ENCODE measurements at places on chromosomes 6 and 20.

DNA sequence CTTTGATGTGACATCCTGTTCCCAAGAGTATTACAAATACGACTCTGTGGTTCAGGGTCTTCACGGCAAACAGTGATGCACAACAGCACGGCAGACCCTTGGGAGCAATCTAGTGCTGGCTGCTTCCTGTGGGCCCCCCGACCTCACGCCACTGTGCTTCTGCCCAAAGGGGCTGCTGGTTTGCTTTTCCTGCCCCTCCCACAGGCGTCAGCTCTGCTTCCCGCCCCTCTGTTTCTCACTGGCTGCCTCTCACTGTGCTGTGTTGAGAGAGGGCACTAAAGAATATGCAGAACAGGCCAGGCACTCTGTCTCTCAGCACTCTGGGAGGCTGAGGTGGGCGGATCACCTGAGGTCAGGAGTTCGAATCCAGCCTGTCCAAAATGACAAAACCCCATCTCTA is 554.5 kb upstream of the AGPAT4 start:
- no peak for DNase-seq

- no peak for DNase-seq
Observed at GRCh38 chr6:166395778-166396177, 13.0 kb upstream of the MPC1 start.

- no peak for DNase-seq
Observed at GRCh38 chr6:8149350-8149749, 47.0 kb upstream of the EEF1E1 start.

DNA sequence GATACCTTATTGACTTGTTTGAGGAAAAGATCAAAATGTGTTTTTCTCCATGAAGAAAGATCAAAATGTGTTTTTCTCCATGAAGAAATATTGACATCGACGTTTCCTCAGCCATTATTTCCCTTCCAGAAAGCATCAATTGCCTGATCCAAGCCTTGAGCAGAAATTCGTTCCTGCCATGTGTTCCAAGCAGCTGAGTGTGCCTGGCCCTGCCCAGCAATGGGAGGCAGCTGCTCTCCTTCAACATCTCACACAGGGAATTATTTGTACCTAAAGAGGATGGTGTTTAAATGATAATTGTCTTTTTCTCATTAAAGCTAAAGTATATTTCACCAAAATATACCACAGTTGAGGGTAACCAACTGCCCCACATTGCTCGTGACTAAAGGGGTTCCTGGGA is 7.8 kb upstream of the DUSP22 start:
- DNase-seq, result no peak

DNA sequence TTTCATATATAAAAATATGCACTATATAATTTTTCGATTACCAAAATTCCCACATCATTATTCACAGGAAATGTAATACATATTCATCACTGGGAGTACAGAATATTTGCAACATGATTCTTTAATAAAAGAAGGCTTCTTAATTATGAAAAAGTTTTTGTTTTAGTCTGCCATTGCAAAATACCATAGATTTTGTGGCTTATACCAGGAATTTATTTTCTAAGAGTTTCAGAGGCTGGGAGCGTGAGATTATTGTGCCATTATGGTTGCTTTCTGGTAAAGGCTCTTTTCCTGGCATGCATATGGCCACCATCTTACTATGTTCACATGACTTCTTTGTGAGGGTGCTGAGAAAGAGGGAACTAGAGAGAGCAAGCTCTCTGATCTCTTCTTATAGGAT is 306.9 kb upstream of the ADGRB3 start:
- no peak for DNase-seq

GRCh38 chr6:77678048-77678447 is 25.2 kb downstream of the MEI4 start:
- DNase-seq, result no peak

DNA sequence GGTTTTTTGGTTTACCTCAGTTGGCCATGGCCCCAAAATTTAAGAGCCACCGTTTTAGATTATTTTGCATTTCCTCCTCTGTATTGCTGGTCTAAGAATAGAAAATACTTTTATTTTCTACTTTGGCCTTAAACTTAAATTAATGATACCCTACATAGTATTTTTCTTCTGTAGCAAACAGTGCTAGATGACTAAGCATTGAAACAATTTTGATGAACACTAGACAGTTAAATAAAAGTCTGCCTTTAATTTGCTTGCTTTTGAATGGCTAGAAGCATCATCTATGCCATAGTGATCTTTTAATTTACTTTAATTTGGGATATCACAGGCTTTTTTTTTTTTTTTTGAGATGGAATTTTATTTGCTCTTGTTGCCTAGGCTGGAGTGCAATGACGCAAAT is 106.4 kb downstream of the CD109 start:
- DNase-seq, result no peak

DNA sequence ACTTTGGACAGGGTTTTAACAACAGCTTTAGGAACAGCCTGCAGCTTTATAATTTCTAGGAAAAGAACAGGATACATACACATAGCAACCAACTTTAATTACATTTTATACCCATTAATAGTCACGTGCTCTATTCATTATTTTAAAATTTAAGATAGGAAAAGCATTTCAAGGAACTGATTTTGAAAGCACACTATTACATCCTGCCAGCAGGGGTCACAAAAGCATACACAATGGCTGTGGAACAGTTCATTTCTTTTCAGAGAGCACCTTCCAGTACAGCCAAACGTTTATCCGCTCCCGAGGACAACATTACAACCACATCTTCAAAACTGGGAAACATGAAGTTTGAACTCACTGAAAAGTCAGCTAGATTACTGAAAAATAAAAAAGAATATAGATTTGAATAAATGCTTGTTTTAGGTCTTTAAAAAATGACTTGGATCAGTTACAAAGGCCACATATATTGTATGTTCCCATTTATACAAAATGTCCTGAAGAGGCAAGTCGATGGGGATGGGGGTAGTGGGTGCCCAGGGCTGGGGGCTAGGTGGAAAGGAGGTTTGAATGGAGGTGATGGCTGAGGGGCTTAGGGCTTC is 104.6 kb upstream of the EXOC2 start:
- DNase-seq, result peak; percentile 77

GRCh38 chr6:18488004-18488403 is 100.9 kb downstream of the RNF144B start:
- DNase-seq, result no peak

- DNase-seq, result no peak
Observed at GRCh38 chr6:150584596-150584995, 15.1 kb upstream of the PLEKHG1 start.

DNA sequence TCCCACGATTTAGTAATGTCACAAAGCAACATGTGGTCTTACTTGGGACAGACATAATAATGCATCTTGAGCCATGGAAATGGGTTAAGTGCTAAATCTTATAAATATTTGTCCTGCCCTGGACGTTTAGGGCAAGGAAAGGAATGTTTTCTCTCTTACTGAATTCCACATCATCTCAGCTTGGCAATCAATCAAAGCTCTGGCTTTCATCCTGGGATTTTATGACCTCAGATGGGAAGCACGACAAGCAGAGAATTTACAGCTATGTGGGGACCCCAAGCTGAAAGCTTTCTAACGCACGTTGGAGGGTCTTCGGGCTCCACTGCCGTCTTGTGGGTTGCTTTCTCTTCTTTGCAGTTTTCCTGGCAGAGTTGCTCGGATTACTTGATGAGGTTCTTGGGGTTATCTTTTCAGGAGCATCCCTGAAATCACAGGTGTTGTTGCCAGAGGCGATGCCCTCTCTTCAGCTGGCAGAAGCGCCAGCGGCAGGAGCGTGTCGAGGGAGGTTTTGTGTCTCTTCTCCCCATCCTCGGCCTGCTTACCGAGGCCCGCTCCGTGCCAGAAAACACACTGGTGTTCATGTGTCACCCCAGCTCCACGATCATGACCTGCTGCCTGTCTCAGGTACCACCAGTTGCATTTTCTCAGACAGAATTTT is 73.4 kb upstream of the FRMD1 start:
- no peak for DNase-seq

GRCh38 chr6:3568396-3569082 is 111.7 kb upstream of the SLC22A23 start:
- DNase-seq, result no peak

DNA sequence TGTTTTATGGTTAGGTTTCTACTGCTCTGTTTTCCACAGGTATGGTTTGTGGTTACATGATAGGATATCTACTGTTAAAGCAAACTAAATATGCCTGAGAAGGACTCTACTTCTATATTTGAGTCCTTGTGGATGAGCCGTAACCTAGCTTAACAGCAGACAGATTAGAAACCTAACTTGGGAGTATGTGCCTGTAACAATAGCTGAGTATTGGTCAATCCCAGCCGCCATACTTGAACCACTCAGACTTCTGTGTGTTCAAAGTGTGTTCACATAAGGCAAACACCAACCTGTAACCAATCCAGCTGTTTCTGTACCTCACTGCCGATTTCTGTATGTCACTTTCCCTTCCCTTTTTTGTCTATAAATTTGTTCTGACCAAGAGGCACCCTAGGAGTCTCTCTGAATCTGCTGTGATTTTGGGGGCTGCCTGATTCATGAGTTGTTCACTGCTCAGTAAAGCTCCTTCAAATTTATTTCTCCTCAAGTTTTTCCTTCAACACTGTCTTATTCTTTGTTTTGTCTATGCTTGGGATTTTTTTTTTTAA is 37.1 kb downstream of the PHF3 start:
- DNase-seq, result no peak

DNA sequence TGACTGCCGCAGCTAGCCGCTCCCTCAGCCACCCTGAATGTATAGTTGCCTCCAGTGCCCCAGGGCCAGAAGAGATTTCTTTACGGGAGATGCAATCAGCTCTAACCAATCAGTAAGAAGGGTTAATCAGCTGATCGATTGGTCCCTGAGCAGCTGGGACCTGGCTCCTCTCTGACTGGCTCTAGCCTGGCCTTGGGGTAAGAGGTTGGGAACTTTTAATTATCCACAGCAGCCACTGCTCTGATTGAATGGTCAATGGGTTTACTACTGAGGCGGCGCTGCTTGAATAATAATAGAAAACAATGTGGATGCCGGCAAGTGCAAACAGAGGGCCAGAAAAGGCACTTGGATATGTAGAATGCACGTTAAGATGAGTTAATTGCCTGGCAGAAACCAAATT is 99.8 kb downstream of the TFAP2A start:
- no peak for DNase-seq

- DNase-seq, result no peak
Observed at GRCh38 chr20:1345030-1345755, 16.3 kb upstream of the SDCBP2 start.

GRCh38 chr20:10201321-10201870 is 17.2 kb upstream of the SNAP25 start:
- no peak for DNase-seq

DNA sequence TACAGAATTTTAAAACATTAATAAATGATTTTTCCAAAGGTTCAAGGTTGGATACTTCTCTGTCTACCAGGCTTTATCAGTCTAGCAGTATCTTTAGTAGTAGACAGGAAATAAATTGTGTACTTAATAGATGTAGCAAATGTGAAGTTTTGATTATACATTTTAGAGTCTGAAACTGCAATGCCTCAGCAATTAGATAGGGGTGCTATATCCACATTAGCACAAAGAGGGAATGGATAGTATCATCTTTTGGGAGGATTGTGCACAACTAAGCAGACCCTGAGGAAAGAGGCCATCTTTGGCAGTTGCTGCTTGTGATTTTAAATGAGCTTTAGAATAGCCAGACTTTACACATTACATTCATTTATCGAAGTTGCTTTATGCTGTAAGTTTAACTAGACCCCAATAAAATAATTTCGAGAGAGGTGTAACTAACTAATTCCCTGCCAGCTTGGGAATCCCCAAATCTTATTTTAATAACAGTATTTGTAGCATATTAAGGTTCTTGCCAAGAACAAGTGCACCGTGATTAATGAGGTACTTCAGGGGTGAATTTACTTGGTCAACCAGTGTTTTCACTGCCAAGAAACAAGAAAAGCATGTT is 2.8 kb downstream of the KCNQ5 start:
- no peak for DNase-seq

- DNase-seq, result no peak
Observed at GRCh38 chr6:90492798-90493197, 94.1 kb downstream of the MAP3K7 start.

- DNase-seq, result no peak
Observed at GRCh38 chr6:128276311-128276710, 244.1 kb downstream of the PTPRK start.

DNA sequence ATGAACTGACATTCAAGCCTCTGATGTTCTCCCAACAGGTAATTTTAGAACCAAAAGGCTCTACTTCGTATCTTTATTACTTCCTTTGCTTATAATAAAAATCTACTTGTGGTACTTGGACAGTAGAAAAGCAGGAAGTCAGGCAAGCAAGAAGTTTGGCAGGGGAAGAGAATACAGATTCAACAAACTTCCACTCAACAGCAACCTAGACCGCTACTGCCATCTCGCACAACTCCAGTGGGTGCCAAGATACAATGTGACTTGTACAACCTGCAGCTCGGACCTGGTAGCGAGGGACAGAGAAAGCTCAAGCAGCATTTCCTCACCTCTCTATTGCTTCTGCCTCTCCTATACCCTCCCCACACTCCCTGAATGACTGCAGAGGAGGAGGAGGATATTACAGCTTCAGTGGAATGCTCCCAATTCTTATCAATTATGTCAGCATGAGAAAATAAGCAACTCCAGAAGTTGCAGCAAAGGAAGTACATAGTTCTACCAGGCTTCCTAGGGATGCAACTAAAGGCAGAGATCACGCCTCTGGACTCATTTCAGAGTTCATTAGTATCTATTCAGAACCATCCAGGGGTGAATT is 76.5 kb downstream of the MBOAT1 start:
- no peak for DNase-seq

- no peak for DNase-seq
Observed at GRCh38 chr6:152223636-152224035, 413.5 kb downstream of the SYNE1 start.

DNA sequence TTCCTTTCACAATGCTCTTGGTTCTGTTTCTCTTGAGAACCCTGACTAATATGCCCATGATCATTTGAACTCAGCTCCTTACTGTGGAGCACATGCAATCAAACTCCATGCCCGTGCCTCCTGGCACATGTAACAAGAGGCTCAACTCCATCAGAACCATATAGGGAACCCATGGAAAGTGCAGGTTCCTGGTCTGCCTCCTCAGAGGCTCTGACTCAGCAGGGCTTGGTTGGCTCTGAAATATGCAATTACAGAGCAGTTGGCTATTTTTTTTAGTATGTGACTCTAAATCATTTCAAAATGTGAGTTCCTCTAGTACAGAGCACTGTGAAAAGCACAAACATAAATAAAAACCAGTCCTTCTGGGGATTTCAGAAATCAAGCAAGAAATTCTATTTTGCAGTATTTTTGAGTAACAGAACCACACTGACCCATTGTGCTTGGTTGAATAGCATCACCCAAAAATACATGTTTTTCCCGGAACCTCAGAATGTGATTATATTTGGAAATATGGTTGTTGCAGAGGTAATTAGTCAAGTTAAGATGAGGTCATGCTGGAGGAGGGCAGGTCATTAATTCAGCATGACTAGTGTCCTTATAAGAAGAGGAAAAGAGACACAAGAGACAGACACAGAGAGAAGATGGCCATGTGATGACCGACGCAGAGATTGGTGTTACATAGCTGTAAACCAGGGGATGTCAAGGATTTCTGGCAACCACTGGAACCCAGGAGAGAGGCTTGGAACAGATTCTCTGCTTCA is 13.2 kb upstream of the MAP3K4 start:
- DNase-seq, result no peak

- no peak for DNase-seq
Observed at GRCh38 chr20:25690427-25690826, 6.2 kb downstream of the ZNF337 start.

Data from dermis blood vessel endothelial cell (primary cell).